Activated T-cell treated with anti-CD3 and anti-CD28 coated beads, Interleukin-2, amount 50 U/mL, for 48 hours (primary cell): ENCODE measurements at places on chromosomes 11 and 22.

DNA sequence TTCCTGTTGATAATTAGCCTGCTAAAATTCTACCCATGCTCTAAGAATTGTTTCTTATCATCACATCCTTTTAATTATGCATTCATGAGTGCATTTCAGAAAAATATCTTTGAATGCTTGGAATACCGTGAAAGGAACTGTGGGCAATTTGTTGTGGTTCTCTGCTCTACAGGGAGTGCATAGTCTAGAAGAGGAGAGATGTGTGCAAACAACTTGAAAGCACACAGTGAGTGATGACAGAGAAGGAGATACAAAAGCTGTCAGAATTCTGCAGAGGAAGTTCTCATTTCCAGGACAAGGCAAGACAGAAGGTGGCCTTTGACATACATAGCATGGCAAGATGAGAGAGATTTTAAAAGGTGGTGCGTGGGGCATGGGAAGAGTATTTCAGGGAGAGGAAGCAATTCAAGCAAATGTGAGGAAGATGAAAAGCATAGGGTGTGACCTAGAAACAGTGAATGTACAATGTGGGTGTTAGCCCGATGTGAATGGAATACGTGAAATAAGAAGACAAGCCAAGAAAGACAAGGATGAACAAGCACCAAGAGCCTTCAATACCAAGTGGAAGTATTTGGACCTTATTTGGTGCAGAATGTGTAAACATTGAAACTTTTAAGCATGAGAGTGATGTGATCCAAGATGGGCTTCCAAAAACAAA lies 5.0 kb downstream of the MMP8 start:
- no peak for DNase-seq

DNA sequence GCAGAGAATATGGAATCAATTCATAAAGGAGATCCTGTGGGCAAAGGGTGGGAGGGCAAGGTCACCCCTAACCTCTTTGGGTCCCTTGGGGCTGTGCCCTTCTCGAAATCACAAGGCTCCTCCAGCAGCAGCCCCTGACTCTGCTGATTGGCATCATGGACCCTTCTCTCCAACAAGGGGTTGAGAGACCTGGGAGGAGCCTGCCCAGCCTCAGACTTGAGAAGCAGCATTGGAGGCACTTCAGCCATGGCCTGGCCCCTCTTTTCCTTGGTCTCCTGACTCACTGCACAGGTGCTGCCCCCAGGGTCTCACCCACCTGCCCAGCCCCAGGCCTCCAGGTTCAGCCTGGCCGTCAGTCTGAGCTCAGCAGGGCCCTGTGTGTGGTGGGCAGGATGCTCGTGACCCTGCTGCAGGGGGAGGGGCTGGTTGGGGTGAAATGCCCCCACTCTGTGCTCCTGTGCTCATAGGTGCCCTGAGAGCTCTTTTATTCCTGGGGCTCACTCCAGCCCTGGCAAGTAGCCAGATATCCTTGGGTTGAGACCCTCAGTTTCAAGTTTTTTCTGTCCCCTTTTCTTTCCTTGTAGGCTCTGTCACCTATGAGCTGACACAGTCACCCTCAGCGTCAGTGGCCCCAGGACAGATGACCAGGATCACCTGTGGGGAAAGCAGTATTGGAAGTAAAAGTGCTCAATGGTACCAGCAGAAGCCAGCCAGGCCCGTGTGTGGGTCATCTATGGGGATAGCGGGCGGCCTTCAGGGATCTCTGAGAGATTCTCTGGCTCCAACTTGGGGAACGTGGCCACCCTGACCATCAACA lies 110.8 kb downstream of the GGTLC2 start:
- DNase-seq, result no peak

DNA sequence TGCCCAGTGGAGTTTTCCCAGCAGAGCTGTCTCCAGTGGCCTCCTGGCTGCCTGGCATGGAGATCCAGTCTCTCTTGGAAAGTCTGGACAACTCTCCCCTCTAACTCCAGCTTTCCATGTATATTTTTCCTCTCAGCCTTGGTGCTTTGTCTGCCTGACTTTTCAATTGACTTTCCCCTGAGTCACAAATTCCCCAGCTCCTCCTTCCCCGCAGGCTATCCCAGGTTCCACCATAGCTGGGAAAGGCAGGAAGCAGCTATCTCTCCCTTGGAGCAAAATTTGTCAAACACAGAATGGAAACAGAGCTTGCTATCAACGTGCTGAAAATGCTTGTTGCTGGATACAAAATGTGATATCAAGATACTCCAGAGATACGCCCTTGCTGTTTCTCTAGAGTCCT lies 384.8 kb downstream of the TMEM135 start:
- no peak for DNase-seq

GRCh38 chr11:83663446-83663845 lies 377.3 kb upstream of the CCDC90B start:
- DNase-seq, result no peak

- no peak for DNase-seq
Measured at GRCh38 chr22:46634011-46634699, 14.0 kb downstream of the GRAMD4 start.

- no peak for DNase-seq
Measured at GRCh38 chr22:29190918-29191317, 14.8 kb upstream of the EMID1 start.

DNA sequence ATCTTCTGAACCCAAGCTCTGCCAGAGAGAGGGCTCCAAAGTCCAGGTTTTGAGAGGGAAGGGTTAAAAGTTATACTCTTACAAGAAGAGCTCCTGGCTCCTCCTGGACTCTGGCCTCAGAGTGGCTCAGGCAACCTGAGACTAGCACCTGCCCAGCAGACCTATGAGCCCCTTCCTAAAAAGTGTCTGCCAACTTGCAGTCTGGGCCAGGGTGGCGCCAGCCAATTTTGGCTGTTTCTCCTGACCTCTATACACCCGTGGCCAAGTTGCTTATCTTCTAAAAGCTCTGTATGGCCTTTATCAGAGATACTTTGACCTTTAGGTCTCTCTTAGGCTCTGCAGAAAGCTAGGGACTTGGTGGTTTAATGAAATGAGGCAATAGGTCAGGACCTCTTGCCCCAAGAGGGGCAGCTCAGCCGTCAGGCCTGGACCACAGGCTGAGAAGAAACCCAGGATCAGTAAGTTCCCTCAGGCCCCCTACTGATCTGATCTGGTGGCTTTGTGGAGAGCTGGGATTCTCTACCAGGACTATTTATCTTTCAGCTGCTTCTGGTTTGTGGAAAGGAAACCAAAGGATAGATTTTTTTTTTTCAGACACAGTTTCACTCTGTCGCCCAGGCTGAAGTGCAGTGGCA lies 10.3 kb upstream of the UCP3 start:
- peak; percentile 54 for DNase-seq

DNA sequence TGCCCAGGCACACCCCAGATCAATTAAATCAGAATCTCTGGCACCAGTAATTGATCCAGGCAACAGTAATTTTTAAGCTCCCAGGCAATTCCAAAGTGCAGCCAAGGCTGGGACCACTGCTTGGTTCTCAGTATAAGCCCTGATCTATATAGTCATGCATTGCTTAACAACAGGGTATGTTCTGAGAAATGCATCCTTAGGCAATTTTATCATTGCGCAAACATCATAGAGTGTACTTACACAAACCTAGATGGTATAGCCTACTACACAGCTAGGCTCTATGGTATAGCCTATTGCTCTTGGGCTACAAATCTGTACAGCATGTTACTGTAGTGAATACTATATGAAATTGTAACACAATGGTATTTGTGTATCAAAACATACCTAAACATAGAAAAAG lies 651 bp upstream of the C11orf42 start:
- no peak for DNase-seq

GRCh38 chr11:12123799-12124198 lies 13.4 kb downstream of the MICAL2 start:
- no peak for DNase-seq

DNA sequence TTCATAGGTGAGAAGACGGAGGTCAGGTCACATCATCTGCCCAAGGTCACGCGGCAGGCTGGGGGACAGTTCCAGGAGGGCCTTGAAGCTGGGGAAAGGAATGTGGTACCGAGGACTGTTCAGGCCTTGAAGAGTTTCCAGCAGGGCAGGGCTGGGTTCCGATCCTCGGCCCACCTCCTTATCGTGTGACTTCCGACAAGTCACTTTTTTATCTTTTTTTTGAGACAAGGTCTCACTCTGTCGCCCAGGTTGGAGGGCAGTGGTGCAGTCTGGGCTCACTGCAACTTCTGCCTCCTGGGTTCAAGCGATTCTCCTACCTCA lies 623 bp downstream of the NDUFS8 start:
- no peak for DNase-seq

DNA sequence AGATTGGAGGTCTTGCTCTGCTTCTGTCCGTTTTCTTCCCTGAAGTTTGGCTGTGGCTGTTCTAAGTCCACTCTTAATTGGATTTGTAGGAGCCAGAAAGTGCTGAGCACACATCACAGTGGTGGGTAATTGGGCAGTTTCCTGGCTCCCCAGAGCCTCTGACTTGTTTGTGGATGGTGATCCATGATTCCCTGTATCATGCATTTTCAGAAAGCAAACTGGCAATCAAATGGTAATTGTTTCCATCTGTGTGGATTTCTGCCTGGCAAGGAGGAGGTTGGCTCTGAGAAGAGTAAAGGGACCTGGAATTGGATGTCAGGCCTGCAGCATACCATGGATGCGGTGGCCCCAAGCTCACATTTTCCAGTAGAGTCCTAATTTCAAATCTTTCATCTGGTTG lies 49.5 kb downstream of the PPFIBP2 start:
- DNase-seq, result no peak

DNA sequence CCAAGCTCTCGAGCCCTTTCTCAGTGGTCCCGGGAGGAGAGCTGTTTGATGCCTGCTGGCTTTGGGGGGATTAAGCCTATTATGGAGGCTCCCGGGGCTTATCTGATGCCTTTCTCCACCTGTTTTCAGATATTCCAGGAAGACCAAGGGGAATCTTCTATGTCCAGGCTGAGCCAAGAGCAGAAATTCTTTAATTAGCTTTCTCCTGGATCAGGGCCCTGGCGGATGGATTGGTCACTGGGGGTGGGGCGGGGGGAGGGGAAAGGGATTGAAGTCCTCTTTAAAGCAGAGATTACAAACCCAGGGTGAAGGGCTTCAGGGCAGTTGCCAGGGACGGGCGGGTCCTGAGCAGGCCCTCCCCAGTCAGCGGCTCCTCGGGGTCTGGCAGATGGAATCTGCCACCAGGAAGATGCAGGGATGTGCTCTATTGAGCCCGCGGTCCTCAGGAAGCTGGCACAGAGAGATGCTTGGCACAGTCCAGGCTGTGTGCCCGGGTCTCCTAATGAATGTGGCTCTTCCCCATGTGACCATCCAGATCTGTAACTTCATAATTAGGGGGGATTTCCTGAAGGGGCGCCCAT lies 33.6 kb downstream of the MACROD1 start:
- no peak for DNase-seq

- no peak for DNase-seq
Measured at GRCh38 chr11:57303280-57303989, 21.3 kb downstream of the TNKS1BP1 start.

DNA sequence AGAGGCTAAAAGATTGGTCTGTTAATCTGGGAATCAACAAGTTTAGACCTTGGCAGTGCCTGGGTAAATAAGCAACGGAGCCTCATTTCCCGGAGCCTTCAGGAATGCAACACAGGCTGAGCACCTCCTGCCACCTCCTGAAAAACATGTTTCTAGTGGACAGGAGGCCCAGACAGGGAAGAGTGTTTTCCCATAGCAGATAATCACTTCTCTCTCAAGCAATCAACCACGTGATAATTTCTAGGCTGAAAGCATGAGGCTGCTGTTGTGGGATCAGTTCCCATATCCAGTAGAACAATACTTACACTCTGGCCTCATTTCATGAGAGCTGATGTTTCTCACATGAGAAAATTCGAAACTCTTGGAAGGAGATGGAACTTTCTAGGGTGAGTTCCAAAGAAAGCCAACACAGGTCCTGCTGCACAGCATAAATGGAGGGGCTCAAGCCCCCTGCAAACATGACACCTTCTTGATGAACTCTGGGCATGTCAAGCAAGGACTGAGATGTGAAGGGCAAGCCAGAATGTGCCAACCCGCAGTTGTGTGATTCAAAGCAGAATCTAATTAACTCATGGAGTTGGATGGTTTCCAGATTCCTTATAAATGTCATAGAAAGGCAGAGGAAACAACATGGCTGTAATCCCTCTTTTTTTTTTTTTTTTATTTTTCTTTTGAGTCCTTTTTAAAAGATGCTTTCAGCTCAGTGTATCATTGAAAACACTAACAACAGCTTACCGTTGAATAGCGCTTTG lies 228.5 kb upstream of the SESN3 start:
- DNase-seq, result no peak

DNA sequence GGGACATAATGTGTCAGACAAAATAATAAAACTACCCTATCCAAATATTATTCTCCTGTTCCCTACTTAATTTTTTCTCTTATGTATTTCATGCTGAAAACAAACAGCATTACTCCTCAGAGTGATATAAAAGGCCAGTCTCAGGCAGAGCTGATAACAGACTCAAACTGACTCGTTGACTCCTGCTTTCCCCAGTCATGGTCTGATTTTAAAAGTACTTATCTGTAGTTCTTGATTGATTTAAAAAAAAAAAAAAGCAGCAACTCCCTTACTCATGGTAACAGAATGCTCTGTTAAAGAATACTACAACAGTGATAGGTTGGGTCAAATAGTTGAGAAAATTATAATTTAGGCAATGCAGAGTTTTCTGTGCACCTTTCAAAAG lies 90.3 kb upstream of the BARX2 start:
- no peak for DNase-seq

DNA sequence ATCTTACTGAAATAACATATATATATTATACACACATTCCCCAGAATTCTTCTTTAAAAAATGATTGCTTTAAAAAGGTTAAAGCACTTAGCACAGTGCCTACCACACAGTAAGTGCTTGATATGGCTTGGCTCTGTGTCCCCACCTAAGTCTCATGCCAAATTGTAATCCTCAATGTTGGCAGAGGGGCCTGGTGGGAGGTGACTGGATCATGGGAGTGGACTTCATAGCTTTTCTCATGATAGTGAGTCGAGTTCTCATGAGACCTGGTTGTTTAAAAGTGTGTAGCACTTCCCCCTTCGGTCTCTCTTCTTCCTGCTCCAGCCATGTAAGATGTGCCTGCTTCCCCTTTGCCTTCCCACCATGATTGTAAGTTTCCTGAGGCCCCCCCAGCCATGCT lies 6.2 kb downstream of the CRYAB start:
- DNase-seq, result no peak

DNA sequence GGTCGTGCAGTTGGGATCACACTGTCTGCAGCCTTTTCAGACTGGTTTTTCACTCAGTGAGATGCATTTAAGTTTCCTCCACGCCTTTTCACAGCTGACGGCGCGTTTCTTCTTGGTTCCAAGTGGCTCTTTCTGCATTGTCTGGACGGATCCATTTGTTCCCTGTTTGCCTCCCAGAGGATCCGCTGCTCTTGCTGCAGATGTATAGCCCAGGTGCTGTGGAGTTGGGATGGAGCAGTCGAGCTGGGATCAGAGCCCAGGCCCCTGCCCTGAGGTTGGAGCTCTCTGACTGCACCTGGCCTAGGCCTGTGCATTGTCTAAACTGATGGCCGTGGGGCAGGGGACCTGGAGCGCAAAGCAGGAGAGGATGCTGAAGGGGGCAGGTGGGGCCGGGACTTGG lies 51.6 kb downstream of the PARVB start:
- no peak for DNase-seq
